ENCODE measurements at places on chromosomes 12 and 14.

- peak; percentile 97 for DNase-seq
Measured at GRCh38 chr12:54229624-54230212, 40.9 kb upstream of the SMUG1 start.

GRCh38 chr12:96193725-96194575 lies at the start of gene ELK3:
Gene ELK3 (plus strand): TSS chr12:96194375.
- DNase-seq: peak; percentile 74

GRCh38 chr12:56836800-56837663 lies 73.9 kb downstream of the HSD17B6 start:
- peak; percentile 63 for DNase-seq

DNA sequence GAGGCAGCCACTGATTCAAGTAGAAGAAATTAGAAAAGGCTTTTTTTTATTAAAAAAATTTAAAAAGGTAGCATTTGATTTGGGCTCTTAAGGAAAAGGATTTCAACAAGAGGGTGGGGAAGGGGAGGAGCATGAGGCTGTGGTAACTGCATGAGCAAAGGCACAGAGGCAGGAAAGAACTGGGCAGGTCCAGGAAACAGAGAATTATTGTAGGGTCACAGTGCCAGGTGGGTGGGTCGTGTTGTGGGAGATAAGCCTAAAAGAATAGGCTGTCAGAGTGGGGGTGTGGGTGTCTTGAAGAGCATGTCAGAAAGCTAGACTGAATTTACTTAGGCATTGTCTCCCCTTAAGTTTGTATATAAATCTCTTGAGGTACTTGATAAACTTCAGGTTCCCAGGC lies 7.8 kb downstream of the LIMA1 start:
- DNase-seq: peak; percentile 32

DNA sequence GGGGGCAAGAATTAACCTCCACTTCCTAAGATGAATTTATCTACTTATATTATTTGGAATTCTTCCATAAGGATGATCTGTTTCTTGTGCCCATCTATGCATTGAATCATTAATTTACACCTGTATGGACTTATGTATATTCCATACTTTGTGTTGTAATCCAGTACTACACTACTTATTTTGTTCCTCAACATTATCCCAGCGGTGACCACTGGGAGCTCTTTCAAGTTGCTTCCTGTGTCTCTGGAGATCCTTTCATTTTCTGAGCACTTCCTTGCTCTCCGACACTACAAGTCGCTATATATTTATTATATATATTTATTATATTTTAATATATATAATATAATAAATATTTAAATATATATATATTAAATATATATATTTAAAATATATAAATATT lies 54.9 kb upstream of the SCN8A start:
- peak; percentile 18 for DNase-seq

Data from amniotic epithelial cell (primary cell).